ENCODE measurements at places on chromosomes 16 and 17.

- no peak for DNase-seq
Measured at GRCh38 chr16:83533193-83533592, 274.6 kb upstream of the HSBP1 start.

GRCh38 chr17:3046753-3047152, 16.7 kb downstream of the OR1D5 start:
- DNase-seq: no peak

GRCh38 chr17:82173351-82174041, 39.1 kb downstream of the CCDC57 start:
- no peak for DNase-seq

GRCh38 chr16:2358811-2359210, 18.3 kb upstream of the ABCA3 start:
- peak; percentile 57 for DNase-seq

DNA sequence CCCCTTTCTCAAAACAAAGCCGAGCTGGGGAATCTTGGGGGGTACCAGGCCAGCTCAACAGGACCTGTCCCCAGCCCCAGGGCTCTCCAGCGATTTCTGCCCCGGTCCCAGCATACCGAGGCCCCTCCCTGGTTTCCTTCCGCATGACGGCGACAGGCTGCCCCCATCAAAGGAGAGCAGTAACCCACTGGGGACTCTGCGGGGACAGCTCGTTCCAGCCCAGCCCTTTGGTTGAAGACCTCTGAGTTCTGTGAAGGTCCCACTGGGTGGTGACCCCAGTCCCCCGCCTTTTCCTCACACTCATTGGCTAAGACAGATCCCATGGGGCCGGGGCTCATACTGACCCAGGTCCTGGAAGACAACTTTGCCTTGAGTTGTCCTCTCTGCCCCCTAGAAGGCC, 4.1 kb downstream of the SMTNL2 start:
- DNase-seq: no peak

DNA sequence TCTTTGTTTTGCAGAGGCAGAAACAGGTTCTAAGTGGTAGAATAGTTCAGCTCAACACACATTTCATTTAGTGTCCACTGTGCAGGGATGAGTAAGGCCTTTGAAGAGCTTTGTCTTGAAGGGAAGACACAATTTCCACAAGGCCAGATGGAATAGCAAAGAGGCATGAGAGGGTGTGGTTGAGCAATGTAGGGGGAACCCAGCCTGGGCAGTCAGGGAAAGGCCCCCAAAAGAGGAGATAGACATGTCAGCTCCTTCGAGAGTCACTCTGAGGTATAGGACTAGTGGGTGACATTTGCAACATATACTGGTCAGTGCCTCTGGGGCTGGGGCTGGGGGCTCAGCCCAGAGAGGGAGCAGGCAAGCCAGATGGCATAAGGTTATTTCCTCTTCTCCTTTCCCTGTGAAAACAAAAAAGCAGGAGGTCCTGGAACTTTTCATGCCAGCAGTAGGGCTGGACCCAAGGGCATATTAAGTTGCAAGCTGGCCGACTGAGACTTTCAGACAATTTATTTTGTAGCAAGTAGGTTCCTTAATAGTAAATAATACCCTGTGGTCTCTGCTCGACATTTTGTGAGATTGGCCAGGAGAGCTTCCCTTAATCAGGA, 7.1 kb downstream of the ALKBH5 start:
- peak; percentile 65 for DNase-seq

All from suppressor macrophage treated with lipopolysaccharide for 1 hour (primary cell).